ENCODE measurements at places on chromosomes 16 and 17. TPM values are rescaled to one million over a fixed set of nuclear protein-coding genes. Genes with fewer than 3 reads are reported as not detected.

Gene TLCD3B
- total RNA-seq, result 0.13 TPM

Gene RUNDC3A
- 2.3 TPM for total RNA-seq

Gene CCL7
- not detected for total RNA-seq

Gene EVPLL
- total RNA-seq, result not detected

Gene AKTIP
- total RNA-seq, result 19.8 TPM

Gene TCAP
- total RNA-seq, result 0.16 TPM

Gene CREBBP
- total RNA-seq, result 34.6 TPM

Gene CBX4
- total RNA-seq, result 12.2 TPM

Gene FBXO39
- not detected for total RNA-seq

Gene SECTM1
- total RNA-seq, result 8.2 TPM

Gene MYL11
- total RNA-seq, result not detected

Gene HYDIN
- total RNA-seq, result 0.33 TPM

Gene UMOD
- not detected for total RNA-seq

Gene PIRT
- not detected for total RNA-seq

Gene C17orf113
- 0.76 TPM for total RNA-seq

Gene LGALS9
- total RNA-seq, result 0.38 TPM

Gene CD79B
- total RNA-seq, result not detected

Gene FOXF1
- total RNA-seq, result 0.13 TPM

Gene KRT35
- total RNA-seq, result not detected

Gene OR4D2
- total RNA-seq, result not detected

Gene VMO1
- not detected for total RNA-seq

Gene PLXDC1
- 0.38 TPM for total RNA-seq

Gene ADAM11
- total RNA-seq, result 0.16 TPM

Gene C1QL1
- total RNA-seq, result 2.2 TPM

Gene SAP30BP
- 68.9 TPM for total RNA-seq

Gene SKAP1
- total RNA-seq, result 0.33 TPM

Gene ASPHD1
- total RNA-seq, result 25.9 TPM

Gene SRCIN1
- total RNA-seq, result 0.25 TPM

Gene ATXN1L
- 9.9 TPM for total RNA-seq

Gene SDR42E1
- 5.5 TPM for total RNA-seq

Gene ABCA8
- 0.38 TPM for total RNA-seq

Gene FN3K
- 7.7 TPM for total RNA-seq

Gene CIBAR2
- not detected for total RNA-seq

Gene KRT39
- total RNA-seq, result not detected

Gene ADAD2
- total RNA-seq, result 0.13 TPM

Gene CPHXL2
- not detected for total RNA-seq

Gene ANKS4B
- total RNA-seq, result not detected

Gene FOXC2
- 30.0 TPM for total RNA-seq

Gene ZNF213
- 5.9 TPM for total RNA-seq

Gene C16orf54
- not detected for total RNA-seq

Gene SLC9A5
- total RNA-seq, result 0.51 TPM

Gene ZNF598
- total RNA-seq, result 46.6 TPM

Gene PRSS36
- 1.1 TPM for total RNA-seq

Gene ENPP7
- not detected for total RNA-seq

Gene CLCN7
- 174 TPM for total RNA-seq

Gene TMEM92
- total RNA-seq, result 11.0 TPM

Gene CDH8
- 1.3 TPM for total RNA-seq

Gene ATP2A1
- total RNA-seq, result 0.89 TPM

Gene MYH1
- not detected for total RNA-seq

Gene TPPP3
- 2.9 TPM for total RNA-seq

Gene HID1
- total RNA-seq, result 12.5 TPM

Gene GNPTG
- 36.2 TPM for total RNA-seq

Gene FBXL16
- total RNA-seq, result under 0.01 TPM

Gene RPL26
- 2,123 TPM for total RNA-seq

Gene CD300LB
- total RNA-seq, result not detected

Gene GPR139
- not detected for total RNA-seq

Gene NAGS
- total RNA-seq, result 9.0 TPM

Gene MMP25
- total RNA-seq, result 0.13 TPM

Gene APPBP2
- 13.5 TPM for total RNA-seq
